T-cell (primary cell): ENCODE measurements at places on chromosomes 6 and 20. TPM values are rescaled to one million over a fixed set of nuclear protein-coding genes. Genes with fewer than 3 reads are reported as not detected.

- DNase-seq: no peak
Measured at GRCh38 chr6:152301021-152301764, 336.0 kb downstream of the SYNE1 start.

DNA sequence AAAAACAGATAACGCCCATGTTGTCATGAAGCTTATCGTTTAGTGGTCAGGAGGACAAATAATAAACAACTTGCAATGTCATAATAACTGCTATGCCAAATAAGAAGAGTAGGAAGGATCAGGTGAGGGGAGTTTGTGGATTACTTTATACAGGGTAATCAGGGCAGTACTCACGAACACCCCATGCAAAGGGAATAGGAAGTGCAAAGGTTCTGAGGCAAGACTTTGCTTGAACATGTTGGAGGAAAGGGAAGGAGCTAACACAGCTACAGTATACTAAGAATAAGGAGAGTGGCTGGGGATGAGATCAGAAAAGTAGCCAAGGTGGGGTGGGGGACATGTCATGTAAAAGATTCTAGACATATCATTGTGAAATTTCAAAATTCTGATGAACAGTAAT, 292.0 kb upstream of the RUNX2 start:
- no peak for DNase-seq

DZANK1 gene
- 2.8 TPM for total RNA-seq

DNA sequence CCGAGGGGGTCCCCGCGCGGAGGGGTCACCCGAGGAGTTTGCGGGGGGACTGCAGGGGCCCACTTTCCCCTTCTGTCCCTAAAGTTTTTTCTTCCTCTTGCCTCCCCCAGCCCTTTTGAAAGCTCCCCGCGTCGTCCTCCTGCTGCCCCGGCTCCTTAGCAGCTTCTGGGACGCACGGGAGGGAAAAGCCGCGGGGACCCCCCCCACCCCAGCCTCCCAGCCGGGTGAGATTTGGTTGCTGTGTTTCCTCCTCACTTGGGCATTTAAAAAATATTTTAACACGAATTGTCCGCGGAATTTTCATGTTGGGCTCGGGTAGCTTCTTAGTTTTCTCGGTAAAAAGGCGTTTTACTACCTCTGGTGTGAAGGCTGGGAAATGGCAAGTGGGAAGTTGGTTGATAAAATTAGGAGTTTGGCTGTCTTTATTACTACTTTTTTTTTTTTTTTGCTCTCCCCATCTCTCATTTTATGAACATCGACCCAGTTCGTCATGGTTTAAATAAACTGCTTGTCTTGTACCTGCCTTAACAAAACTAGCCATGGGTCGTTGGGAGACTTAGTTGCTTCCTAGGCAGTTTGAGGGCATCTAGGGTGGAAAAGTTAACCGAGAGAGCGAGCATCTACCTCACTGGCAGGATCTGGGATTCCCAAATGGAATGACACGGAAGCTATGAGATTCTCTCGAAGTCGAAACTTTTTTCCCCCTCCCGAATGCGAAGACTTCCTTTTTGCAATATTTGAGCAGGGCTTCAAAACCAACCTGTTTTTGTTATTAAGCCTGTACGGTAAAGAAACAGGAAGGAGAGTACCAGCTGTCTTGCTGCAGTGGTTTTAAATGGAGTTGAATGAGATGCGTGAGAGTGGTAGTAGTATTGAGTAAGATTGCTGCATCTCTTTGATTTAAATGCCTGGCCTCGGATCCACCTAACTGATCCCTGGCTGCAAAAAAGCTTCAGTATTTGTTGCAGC, 868 bp downstream of the NCOA3 start:
- DNase-seq: peak; percentile 19

DNA sequence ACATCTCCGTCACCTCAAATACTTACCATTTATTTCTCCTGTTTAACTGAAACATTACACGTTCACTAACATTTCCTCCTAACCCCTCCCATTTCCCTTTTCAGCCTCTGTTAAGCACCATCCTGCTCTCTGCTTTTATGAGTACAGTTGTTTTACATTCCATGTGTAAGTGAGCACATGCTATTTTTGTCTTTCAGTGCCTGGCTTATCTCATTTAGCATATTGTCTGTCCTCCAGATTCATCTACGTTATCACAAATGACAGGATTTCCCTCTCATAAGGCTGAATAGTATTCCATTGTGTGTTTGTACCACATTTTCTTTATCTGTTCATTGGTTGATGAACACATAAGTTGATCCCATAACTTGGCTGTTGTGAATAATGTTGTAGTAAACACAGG, 22.7 kb downstream of the TAF11 start:
- no peak for DNase-seq

GRCh38 chr6:99013661-99014060, 65.9 kb upstream of the FBXL4 start:
- no peak for DNase-seq

UNC93A gene
- total RNA-seq: not detected

DNA sequence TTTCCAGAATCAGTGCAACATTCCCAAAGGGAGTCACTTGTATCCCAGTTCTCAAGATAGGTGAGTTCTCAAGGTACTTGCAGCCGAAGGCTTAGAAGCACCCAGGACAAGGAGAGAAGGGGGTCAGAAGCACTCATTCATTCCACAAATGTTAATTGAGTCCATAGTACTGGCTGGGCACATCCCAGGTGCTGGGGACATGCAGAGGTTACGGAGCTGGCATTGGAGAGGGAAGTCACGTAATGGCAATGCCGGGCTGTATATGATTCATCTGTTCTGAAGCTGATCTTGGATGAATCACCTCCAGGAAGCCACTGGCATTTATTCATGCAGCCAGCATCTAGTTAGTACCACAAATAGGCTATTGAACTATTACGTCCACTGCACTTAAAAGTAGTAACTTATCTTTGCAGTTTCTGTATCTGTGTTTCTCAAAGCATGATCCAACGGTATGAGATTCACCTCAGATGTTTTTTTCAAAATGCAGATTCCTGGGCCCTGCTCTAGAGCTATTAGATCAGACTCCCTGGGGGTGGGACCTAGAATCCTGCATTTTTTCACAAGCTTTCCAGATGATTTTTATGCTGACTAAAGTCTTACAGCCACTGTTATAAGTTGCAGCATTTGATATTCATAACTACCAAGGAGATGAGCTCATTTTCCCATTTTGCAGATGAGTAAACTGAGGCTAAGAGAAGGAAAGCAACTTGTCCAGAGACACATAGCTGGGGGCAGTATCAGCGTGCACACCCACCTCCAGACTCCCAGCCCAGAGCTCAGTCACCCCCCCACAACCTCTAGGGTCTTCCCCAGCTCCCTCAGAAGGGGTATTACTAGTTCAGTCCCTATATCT, 44.1 kb upstream of the ID1 start:
- DNase-seq: no peak

PI3 gene
- total RNA-seq: not detected

KHDC1L gene
- not detected for total RNA-seq

GRCh38 chr20:19249106-19249879, 36.9 kb downstream of the SLC24A3 start:
- DNase-seq: no peak

DNA sequence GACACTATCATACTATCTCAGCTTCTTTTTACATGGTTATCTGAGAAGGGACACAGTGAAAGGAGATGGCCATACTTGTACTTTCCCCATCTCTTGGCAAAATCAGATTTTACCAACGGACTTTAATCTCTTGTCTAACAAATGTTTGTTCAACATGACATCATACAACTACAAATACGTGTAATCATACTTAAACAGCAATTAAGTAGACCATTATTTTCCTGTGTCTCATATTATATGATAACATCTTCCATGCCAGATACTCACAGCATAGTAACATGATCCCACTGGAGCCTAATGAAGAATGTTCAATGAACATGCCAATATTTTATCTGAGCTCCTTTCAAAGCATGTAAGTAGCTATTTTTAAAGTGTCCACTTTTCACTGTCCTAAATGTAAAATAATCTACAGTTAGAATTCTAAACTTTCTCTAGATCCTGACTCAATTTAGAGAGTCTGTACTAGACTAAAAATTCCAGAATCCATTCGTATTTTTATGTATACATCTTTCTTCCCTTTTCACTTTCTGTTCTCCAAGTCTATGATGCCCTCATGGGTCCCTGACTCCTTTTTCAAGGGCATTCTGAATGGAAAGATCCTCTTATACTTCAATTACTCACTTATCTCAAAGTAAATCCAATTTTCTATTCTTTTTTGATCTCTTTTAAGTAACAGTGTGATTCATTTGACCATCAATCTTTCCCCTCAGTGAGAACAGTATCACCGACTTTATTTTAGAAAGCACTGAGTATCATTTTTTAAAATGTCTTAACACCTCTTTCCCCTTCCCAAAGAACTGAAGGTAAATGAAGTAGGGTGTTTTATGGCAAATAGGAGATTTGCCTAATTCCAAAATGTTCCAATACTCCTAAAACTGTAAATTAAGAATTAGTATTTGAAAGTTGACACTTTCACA, 133.5 kb downstream of the CDK19 start:
- no peak for DNase-seq

GRCh38 chr6:54899442-54899841, 52.9 kb downstream of the FAM83B start:
- no peak for DNase-seq

DNA sequence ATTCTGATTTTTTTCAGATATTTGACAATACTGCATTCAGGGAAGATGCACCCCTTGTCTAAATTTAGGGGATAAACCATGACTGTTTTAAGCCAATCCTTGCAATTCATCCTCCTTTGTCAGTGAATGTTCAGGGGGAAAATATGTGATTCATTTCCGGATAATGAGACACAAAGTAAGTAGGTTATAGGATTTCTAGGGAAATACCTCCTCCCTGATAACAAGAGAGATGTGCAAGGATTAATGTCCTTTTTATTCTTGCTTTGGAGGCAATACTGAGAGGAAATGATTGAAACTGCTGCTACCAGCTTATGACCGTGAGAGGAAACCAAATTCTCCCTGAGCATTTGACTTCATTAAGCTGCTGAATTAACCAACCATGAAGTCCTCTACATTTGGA, 161.3 kb upstream of the EYA4 start:
- no peak for DNase-seq

DNA sequence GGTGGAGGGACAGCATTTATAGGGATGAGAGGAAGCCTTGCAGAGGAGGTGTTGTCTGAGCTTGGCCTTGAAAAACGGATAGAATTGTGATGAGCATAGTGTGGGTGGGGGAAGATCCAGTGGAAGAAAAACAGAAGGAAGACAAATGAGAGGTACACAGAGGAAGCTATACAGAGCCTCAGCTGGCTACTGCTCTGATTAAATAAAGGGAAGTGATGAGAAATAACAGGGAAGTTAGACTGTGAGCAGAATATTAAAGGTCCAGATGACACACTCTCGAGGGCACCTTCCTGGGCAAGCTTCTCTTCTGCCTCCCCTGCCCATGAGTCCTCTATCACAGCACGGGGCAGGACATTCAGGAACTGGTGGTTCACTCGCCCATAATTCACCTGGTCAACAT, 182.3 kb downstream of the KIF16B start:
- DNase-seq: no peak
